ENCODE measurements at places on chromosomes 4 and X.
A peak's percentile ranks its signal among the peaks of the same experiment; 100 is the strongest.

DNA sequence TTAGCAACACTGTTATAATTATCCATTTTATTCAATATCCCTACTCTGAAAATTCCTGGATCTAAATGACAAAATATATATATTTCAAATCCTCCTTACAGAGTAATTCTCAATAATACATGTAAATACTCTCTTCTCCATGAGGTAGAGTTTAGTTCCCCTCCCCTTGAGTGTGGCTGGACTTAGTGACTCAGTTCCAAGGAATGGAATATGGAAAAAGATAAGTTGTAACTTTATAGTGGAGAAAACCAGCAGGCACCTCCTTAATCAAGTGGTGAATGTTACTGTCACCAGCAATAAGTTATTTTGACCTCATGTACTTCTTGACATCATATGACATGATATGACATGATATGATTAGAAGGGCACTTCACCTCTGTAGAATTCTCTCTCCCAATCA lies 302.0 kb downstream of the RAB28 start:
- DNase-seq: peak; percentile 3

GRCh38 chr4:110347805-110348204 lies 128.2 kb upstream of the ENPEP start:
- no peak for DNase-seq

DNA sequence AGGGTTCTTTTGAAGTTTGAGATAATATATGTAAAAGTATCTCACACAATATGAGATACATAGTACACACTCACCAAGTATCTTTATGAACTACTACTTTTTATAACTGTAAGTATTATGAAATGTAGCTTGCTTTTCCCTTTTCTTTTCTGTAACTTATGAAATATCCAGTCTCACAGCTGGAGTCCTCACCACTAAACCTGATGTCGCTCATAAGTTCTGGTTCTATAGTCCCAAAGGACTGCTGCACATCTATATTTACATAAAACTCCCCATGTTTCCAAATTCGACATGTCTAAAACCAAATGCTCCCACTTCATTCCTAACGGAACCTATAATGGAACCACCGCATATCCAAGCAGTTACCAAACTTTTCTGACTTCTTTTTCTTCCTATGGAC lies 186.5 kb upstream of the SLC7A11 start:
- DNase-seq: no peak

- DNase-seq: no peak
These were observed 97.5 kb upstream of the STX18 start for GRCh38 chr4:4639370-4639769.

DNA sequence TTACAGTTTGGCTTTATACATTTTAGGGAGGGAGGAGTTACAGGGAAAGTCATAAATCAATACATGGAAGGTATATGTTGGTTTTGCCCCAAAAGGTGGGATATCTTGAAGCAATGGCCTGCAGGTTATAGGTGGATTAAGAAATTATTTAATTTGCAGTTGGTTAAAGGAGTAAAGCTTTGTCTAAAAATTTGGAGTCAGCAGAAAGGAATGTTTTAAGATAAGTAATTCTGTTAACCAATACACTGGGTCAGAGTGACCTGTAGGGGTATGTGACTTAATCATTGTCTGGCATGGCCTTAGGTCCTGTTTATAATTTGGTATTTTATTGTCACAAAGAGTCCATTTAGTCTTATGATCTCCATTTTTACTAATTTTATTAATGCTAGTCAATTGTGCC lies 115.0 kb downstream of the AGTR2 start:
- DNase-seq: peak; percentile 15

- peak; percentile 65 for DNase-seq
These were observed 4.2 kb upstream of the CDS1 start for GRCh38 chr4:84578540-84579402.

DNA sequence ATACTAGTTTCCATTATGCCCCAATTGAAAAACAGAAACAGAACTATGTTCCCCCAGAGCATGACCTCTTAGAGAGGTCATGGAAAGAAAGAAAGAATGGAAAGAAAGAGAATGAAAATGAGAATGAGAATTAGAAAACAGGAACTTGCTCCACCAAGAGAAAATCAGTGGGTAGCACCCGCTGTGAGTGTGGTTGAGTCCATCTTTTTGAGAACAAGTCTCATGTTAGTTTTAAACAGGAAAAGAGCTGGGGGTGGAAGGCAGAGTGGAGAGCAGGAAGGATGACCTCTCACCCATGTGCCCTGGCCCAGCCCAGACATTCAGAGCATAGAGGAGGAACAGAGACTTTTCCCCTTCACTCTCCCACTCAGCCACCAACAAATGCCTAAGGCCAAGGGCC lies 4.9 kb downstream of the GSX2 start:
- DNase-seq: no peak

- DNase-seq: peak; percentile 60
These were observed 133.3 kb upstream of the MBNL3 start for GRCh38 chrX:132622130-132622529.

DNA sequence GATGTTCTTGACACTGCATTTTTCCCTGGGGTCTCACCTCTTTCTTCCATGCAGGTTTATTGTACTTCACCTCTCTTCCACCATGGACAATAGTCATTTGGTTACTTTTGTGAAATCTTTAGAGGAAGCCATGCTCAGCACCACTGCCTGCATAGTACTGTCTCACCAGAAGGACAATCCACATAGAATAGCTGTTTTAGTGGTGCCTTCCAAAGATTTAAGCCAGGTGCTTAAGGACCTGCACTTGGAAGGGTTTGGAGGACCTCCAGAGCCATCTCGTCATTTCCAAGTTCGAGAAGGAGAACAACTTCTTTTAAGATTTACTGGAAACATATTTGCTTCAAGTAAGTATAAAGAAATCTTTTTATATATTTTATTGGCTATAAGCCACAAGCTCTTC lies 26.7 kb downstream of the DTHD1 start:
- no peak for DNase-seq

DNA sequence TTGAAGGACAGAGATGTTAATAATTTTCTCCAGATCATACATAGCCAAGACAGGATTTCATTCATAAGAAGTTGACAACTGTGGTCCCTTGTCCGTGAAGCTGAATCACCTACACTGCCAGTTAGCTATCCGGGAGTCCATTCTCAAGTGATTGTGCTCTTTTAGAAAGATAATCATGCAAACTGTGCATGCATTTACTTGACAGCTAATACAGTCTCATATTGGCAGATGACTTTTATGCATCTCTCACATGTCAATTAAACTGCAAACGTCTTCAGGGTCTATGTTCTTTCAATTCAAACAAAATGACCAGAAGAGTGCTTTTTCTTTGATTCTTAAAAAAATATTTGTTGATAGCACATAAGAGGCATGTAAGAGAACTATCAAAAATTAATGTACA lies 1572.9 kb downstream of the C4orf33 start:
- DNase-seq: no peak

DNA sequence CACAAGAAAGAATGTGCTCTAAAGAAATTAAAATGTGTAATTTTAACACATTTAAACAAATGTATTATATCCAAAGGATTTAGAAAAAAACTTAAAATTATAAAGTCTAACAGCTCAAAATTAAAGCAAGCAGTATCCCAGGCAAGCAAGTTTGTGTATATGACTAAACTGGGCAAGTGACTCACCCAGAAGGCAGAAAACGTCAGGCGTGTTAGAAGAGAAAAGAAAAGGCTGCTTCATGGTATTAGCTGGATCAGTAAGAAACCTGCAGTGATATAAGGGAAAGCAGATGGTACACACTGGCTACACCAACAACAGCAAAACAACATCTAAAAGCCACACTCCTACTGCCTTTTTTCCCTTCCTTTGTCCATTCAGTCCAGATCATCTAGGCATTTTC lies 250.6 kb upstream of the NDST3 start:
- DNase-seq: peak; percentile 0

DNA sequence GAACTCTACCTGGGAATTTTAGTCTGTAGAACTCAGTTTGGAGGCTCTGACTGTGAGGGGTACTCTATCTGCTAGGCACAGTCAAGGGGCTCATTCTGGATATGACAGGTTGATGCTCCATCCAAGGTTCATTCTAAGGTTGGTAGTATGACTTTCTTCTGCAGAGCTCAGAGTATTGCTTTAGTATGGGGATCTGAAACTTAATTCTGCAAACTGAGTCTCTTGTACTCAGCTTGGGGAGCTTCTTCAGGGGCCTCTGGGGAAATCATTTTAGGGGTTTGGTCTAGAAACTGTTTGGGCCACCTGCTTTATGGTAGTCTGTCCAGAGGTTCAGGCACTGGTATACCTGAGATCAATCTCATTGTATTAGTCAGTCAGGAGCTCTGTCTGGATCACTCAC lies 9.7 kb upstream of the TSR2 start:
- no peak for DNase-seq

GRCh38 chr4:24843096-24843495 lies 47.7 kb downstream of the SOD3 start:
- DNase-seq: no peak

DNA sequence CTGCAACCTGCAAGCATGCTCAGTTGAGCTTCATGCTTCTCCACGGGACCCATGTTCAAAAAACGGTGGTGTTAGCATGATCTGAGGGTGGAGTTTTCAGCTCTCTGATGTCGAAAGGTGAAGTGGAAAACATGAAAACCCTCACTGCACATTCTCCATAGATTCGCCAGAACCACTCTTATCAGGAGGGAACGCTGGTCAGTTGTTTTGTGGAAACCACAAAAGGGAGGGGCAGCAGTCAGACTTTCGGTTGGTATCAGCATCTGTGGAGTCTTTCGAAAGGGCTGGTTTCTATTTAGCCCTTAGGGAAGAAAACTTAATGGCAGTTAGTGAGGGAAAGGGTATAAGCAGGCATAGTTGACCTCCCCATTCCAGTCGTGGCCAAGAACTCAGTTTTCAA lies 12.6 kb downstream of the PPA2 start:
- no peak for DNase-seq

Data from GM23248 (cell line).